ENCODE measurements at places on chromosomes 6 and 20.

- DNase-seq = no peak
Observed at GRCh38 chr6:117502580-117502979, 20.1 kb downstream of the DCBLD1 start.

DNA sequence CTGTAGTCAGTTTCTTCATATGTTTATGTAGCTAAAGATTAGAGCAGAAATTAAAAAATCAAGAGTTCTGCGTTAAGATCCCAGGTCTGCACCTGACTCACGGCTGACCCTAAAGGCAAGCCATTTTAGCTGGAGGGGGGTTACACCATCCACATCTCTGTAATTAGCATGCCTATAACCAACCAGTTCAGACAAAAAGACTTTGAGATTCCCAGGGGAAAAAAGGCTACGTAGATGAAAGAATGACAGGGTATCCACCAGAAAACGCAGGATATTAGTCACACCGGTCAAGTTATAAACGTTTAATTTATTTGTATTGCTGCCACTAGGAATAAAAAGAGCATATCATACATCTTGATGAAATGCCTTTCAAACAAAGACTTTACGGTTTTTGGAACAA is 299.1 kb downstream of the FOXC1 start:
- DNase-seq = no peak

DNA sequence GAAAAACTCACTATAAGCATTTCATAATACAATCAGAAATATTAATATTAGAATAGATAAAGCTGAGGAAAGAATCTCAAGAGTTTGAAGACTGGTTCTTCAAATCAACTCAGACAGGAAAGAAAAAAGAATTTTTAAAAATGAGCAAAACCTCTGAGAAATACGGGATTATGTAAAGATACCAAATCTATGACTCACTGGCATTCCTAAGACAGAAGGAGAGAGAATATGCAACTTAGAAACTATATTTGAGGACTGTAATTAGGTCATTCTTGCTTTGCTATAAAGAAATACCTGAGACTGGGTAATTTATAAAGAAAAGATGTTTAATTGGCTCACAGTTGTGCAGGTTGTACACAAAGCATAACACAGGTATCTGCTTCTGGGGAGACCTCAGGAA is 665.1 kb downstream of the RNF144B start:
- no peak for DNase-seq

DNA sequence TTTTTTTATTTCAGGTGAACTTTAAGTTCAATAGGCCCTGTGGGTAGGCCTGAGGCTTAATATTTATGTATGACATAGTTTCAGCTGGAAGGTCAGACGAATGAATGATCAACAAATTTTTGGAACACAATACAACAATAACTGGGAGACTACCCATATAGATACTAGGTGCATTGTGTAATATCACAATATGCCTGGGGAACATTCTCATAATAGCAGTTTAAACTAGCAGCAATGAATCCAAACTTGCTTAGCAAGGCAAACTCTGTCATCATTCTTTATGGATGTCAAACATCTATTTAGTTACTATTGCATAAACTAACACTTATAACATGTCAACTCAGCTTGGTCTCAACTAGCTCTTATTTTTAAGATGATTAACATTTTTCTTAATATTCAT is 49.3 kb downstream of the ELOVL4 start:
- no peak for DNase-seq

GRCh38 chr20:52958211-52958610 is 13.9 kb upstream of the TSHZ2 start:
- DNase-seq = no peak

DNA sequence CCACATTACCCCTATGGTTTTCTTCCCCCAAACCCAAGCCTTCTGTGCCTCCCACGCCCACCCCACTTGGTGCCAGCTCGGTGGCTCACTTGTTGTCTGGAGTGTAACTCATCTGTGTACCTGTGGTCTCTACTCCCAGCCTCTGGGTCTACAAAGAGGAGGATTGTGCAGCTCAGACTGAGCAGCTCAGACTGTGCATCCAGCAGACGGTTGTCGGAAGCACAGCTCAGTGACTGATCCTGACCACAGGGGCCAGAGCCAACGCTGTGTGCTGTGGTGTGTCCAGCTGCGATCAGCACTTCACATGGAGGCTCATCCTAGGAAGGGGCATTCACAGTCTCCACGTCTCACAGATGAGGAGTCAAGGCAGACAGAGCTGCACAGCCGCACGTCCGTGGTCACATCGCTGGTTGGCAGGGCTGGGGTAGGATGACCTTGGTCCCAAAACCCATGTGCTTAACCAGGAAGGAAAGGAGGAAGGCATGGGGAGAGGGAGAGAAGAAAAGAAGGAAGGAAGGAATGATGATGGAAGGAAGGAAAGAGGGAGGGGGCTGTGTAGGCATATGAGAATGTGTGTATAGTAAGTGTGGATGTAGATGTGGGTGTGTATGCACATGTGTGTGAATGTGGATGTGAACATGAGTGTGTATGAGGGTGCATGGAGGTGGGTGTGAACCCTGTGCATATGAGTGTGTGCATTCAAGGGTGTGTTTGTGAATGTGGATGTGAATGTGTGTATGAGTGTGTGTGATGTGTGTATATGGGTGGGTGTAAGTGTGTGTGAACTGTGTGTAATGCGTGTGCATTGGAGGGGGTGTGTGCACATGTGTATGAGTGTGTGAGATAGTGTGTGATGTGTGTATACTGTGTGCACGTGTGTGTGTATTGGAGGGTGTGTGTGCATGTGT is 28.2 kb upstream of the STX16 start:
- DNase-seq = no peak

Measured in stimulated activated CD4-positive, alpha-beta T cell treated with anti-CD3 and anti-CD28 coated beads, Interleukin-15, amount 100 ng/mL, for 1 hour (primary cell).